Stimulated activated CD4-positive, alpha-beta T cell treated with anti-CD3 and anti-CD28 coated beads, Interleukin-4, amount 100 ng/mL, for 48 hours (primary cell): ENCODE measurements at places on chromosomes 2 and 18.

DNA sequence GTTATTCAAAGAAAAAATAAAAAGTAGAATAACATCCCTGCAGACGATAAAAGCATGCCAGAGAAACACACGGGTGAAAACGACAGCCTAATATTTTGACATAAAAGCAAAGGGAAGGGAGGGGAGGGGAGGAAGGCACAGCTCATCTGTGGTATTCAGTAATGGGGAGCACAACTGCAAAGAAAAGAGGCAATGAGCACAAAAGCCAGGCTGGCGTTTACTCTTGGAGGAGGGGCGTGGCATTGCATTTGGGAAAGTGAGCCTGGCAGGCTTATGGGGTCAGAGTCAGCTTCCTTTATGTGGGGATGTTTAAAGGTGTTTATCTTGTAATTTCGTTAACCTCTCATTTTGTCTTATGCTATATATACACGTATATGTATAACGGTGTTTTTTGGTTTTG is 53.2 kb downstream of the STEAP3 start:
- DNase-seq: no peak

GRCh38 chr18:25798046-25798445 is 292.4 kb downstream of the SS18 start:
- DNase-seq: no peak

- DNase-seq: no peak
Measured at GRCh38 chr2:46230677-46231425, 66.4 kb upstream of the EPAS1 start.

DNA sequence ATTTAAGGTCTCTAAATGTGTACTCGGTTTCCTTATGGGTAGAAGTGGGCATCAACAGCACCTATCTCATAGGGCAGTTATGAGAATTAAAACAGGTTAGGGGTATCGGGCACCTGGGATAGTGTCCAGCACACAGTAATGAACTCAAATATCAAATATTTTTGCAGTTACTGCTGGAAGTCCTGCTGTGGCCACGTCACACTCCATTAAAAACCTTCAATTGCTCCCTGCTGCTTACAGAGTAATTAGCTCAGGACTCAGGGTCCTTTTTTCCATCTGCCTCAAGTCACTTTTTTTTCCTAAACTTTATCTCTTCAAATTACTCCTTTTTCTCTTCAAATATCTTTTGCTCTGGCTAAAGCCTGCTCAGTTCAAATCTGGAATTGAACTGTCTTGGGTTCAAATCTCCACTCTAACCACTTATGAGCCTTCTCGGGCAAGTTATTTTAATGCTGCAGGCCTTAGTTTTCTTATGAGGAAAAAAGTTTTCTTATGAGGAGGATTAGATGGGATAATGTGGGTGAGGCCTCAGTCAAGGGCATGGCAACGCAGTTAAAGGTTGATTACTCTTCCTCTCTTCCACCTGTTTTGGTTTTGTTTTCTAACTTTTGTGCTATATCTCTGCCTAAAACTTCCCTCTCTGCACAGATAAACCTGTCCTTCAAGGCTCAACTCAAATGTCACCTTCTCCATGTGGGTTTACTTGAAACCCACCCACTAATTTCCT is 36.6 kb downstream of the SPRED2 start:
- DNase-seq: no peak

DNA sequence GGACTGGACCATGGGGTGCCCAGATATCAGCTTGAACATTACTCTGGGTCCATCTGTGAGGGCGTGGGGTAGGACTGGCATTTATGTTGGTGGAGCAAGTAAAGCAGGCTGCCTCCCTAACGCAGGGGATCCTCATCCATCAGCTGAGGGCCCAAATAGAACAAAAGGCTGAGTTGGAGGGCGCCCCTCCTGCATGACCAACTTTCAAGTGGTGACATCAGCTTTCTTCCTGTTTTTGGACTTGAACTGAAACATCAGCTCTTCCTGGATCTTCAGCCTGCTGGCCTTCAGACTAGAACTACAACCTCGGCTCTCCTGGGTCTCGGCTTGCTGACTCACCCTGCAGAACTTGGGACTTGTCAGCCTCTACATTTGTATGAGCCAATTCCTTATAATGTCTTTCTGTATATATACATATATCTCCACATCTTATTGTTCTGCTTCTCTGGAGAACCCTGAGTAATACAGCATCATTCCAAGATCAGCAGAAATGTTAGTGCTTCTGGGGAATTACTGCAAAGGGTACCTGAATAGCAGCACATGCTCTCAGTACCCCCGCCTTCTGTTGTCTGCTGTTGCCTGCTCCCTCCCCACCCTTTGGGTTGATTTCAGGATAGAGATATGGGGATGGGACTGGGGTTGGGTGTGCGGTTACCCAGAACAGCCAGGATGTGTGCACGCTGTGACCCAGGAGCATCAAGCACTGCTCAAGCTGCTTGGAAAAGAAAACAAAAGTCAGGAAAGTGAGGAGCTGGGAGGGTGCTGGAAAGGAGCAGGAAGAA is 20.0 kb downstream of the TMEM127 start:
- DNase-seq: no peak

DNA sequence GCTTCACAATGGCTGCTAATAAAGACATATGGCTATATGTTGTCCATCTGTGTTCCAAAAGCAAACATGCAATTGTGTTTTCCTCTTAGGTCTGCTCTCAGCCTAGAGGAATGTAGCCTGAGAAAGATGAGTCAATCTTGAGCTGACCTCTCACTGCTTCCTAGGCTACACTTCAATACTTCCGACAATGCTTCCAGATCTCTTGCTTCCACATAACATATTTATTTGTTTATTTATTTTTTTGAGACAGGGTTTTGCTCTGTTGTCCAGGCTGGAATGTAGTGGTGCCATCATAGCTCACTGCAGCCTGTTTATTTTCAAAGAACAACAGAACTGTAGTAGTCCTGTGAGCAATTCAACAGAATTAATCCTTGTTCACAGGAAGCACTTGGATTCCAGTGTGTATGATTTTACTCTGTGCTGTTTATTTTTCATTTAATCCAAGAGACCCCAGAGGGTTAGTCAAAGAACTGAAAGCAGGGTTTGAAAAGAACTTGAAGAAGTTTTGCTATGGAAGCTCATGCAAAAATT is 437.9 kb downstream of the TXNL1 start:
- no peak for DNase-seq

GRCh38 chr2:44974064-44974715 is 32.7 kb downstream of the SIX3 start:
- DNase-seq: no peak
